ENCODE measurements at places on chromosomes 12 and 14.

DNA sequence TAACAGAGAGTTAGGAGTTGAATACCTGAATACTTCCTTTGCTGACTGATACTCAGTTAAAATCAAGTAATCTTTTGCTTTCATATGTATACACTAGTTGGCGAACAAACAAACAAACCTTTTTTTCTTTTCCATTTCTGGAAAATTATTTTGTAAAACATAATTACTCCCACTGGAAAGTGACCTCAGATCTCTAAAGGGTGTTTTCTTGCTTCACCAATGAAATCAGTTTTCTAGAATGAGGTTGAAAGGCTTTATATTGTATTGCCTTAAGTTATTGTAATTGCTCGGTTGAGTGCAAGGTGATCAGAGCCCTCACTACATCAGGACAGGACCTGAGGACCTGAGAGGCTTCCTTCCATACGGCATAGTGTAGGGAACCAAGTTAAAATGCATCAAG lies at the start of gene OR4K1:
Gene OR4K1, plus strand, starts transcription at position 301 of the 400 bp plus-strand sequence. CDS start 4,750 bp downstream, outside the sequence.
- no peaks in the 10 kb centered on the region for H3K27me3 ChIP-seq
- no peak within 1 kb of the TSS for H3K4me3 ChIP-seq
- H3K27ac ChIP-seq, result no peak within 1 kb of the TSS
- no peaks in the 10 kb centered on the region for H3K36me3 ChIP-seq
- no peak for DNase-seq

DNA sequence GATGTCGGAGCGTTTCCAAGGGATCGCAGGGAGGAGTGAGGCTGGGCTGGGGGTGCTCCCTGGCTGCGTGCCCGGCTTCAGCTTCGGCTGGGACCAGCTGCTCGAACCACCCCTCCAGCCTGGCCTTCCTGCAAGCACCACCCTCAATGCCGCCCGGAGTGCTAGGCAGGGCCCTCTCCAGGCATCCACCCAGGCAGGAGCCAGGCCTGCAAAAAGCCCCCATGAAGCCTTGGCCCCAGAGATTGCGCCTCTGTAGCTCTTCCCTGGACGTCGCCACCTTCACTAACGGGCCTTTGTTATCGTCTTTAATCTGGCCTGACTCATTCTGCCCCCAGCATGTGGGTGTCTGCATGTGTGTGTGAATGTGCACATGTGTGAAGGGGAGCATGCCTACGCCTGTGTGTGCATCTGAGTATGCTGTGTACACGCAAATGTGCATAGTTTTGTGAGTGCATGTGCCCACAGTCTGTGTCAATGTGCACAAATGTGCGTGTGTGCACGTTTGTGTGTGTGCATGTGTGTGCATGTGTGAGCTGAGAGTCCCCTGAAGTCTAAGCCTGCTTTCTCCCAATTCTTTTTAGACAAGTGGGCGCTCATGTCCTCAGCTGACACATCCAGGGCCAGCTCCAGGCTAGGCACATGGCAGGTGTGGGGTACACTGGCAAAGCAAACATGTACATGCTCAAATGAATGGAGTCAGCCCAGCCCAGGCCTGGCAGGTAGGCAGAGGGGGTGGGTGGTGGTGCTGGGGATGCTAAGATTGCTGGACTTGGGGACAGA lies 195.4 kb upstream of the C14orf180 start:
- H3K4me3 ChIP-seq, result no peak overlapping the region
- H3K27me3 ChIP-seq, result no peaks in the 10 kb centered on the region
- H3K4me1 ChIP-seq, result peaks cover 6% of the 10 kb centered on the region
- H3K36me3 ChIP-seq, result no peaks in the 10 kb centered on the region

- no peaks in the 10 kb centered on the region for H3K27me3 ChIP-seq
- no peak overlapping the region for H3K27ac ChIP-seq
- no peaks in the 10 kb centered on the region for H3K4me1 ChIP-seq
- no peak overlapping the region for H3K4me3 ChIP-seq
Measured at GRCh38 chr12:95195122-95195521, 22.1 kb downstream of the FGD6 start.

- no peaks in the 10 kb centered on the region for H3K27me3 ChIP-seq
- no peak overlapping the region for H3K27ac ChIP-seq
- H3K4me3 ChIP-seq, result no peak overlapping the region
- no peaks in the 10 kb centered on the region for H3K4me1 ChIP-seq
- no peak for DNase-seq
Measured at GRCh38 chr14:36976571-36977023, 195.8 kb downstream of the SLC25A21 start.

DNA sequence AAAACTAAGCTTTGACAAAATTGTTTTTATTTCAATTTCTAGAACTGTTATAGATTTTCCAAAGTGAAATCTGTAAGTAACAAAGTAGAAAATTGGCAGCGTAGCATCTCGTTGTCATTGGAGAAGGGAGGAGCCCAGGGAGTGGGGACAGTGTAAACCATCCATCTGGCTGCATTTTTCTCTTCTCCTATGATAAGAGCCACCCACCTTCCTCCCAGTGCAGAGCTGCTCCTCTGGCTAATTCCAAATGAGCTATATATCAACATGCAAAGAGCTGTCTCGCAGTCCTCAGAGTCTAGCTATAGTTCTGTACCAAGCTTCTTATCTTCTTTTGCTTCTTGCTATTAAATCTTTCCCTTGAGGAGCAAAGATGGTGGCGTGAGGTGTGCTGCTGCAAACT lies 56.6 kb downstream of the SCN8A start:
- no peak overlapping the region for H3K4me3 ChIP-seq
- H3K36me3 ChIP-seq, result no peaks in the 10 kb centered on the region
- no peaks in the 10 kb centered on the region for H3K4me1 ChIP-seq
- DNase-seq, result no peak
- no peaks in the 10 kb centered on the region for H3K27me3 ChIP-seq
- H3K27ac ChIP-seq, result no peak overlapping the region

GRCh38 chr12:84676787-84677186 lies 235.8 kb downstream of the SLC6A15 start:
- no peak for DNase-seq
- H3K27me3 ChIP-seq, result no peaks in the 10 kb centered on the region
- H3K4me1 ChIP-seq, result no peaks in the 10 kb centered on the region
- H3K36me3 ChIP-seq, result no peaks in the 10 kb centered on the region

DNA sequence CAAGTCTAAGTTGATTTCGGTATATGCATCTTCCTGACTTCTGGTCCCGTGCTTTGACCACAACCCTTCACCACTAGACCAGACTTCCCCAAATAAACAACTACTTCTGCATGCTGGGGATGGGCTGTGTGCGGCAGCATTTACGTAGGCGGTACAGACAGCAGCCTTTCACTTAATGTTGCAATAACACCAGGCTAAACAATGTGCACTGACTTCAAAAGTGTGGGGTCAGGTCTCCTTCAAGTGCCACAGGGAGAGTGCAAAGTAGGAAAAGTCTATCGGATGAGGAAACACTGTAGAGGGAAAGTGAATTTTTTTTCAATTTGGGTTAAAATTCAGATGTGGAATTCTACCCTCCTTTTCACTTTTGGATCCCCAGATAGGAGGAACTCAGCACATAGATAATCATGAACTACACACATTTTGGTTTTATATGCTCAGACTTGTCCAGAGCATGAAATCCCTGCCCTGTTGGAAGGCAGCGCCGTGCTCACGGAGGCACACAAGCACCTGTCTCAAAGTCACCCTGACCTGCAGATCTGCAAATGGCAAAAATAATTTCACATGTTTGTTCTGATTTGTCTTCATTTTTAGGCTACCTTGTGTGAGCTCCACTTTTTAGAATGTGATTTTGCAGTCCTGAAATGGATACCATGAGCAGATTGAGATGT lies 3.6 kb upstream of the FOS start:
- H3K27ac ChIP-seq, result peak overlapping the region; percentile 39
- peaks cover 41% of the 10 kb centered on the region for H3K4me1 ChIP-seq
- H3K27me3 ChIP-seq, result no peaks in the 10 kb centered on the region
- peaks cover 14% of the 10 kb centered on the region for H3K36me3 ChIP-seq

- no peaks in the 10 kb centered on the region for H3K36me3 ChIP-seq
- no peaks in the 10 kb centered on the region for H3K4me1 ChIP-seq
- no peaks in the 10 kb centered on the region for H3K27me3 ChIP-seq
- H3K27ac ChIP-seq, result no peak overlapping the region
- no peak for DNase-seq
Measured at GRCh38 chr12:108939594-108939993, 59.7 kb downstream of the DAO start.

DNA sequence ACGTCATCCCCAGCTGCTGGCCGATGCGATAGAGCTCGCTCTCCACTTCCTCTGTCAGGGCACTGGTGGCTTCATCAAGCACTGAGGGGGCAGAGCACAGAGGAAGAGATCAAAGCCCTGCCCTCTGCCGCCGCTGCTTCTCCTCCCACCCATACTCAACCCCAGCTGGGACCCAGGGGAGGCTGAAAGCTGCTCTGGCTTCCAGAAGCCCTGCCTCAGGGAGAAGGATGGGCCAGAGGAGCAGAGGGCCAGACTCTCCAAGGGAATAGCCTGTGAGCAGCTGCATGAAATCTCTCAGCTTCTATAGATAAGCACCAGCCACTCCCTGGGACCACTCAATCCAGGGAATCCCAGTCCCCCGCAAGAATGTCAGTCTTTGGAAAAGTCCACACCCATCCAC lies 16.0 kb downstream of the ABCD4 start:
- no peak for DNase-seq
- no peak overlapping the region for H3K27ac ChIP-seq
- no peak overlapping the region for H3K4me3 ChIP-seq

DNA sequence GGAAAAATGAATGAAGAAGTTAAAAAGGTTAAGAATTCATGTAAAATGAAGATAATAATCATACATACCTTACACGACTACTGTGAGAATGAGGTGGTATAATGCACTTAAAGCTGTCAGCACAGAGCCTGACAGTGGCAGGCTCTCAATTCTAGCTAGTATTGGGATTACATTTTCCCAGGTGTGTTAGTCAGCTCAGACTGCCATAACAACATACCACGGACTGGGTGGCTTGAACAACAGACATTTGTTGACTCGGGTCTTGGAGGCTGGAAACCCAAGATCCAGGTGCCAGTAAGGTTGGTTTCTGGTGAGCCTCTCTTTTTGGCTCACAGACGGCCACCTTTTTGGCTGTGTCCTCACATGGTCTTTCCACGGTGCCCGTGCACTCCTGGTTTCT lies 167.8 kb downstream of the CHST11 start:
- DNase-seq, result no peak
- H3K27me3 ChIP-seq, result no peaks in the 10 kb centered on the region
- no peak overlapping the region for H3K27ac ChIP-seq

DNA sequence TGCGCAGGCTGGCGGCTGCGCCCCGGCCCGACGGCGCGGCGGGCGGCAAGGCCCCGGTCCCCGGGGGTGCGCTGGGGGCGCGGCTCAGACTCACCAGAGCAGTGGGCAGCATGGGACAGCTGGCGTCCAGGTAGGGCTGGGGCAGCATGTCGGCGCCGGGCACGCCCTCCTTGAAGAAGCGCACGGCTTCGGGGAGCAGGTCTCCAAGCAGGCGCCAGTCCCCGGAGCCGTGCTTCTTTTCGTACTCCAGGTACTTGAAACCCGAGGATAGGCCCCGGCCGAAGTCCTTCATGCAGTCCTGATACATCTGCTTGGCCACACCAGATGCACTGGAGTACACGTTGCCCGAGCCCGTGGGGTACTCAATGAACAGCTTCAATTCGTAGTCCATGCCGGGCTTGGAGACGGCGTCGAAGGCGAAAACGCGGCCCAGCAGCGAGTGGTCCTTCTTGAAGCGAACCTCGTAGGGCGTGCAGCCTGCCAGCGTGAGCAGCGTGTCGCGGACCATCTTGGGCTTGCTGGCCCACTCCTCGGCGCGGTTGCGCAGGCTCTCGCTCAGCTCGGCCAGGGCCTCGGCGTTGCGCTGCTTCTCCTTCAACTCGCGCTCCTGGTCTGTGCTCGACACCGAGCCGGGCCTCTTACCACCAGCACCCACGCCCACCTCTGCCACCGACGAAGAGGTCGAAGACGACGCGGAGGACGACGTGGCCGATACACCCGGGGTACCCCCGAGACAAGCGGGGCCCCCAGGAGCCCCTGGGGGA lies 2.2 kb downstream of the IRF2BPL start:
- peak overlapping the region; percentile 83 for H3K4me3 ChIP-seq
- H3K36me3 ChIP-seq, result peaks cover 8% of the 10 kb centered on the region
- no peaks in the 10 kb centered on the region for H3K27me3 ChIP-seq

DNA sequence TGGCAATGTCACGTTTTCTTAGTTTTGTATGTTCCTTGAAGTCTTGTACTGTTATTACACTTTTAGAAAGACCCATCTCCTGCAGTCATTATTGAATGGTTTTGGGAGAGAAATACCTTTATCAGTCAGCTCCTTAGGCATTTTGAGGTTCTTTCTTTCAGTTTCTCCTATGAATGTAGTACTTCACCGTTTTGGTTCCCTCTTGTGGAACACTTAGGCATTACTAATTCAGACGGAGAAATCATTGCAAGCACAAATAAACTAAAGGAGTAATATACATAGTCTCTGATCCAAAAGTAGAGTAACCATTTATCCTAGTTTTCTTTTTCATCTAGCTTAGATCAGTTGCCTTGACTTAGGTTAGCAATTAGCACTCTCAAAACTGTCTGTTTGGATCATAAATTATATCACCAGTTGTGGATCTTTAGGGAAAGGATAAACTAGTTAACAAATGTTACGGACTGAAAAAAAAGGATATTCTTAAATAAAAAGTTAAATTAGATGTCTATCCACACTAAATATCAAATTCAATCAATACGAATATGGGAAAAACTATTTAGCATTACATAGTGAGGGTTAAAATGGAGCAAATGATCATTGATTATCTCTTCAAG lies 1538.3 kb upstream of the SEL1L start:
- no peaks in the 10 kb centered on the region for H3K27me3 ChIP-seq
- H3K4me3 ChIP-seq, result no peak overlapping the region
- no peaks in the 10 kb centered on the region for H3K4me1 ChIP-seq

DNA sequence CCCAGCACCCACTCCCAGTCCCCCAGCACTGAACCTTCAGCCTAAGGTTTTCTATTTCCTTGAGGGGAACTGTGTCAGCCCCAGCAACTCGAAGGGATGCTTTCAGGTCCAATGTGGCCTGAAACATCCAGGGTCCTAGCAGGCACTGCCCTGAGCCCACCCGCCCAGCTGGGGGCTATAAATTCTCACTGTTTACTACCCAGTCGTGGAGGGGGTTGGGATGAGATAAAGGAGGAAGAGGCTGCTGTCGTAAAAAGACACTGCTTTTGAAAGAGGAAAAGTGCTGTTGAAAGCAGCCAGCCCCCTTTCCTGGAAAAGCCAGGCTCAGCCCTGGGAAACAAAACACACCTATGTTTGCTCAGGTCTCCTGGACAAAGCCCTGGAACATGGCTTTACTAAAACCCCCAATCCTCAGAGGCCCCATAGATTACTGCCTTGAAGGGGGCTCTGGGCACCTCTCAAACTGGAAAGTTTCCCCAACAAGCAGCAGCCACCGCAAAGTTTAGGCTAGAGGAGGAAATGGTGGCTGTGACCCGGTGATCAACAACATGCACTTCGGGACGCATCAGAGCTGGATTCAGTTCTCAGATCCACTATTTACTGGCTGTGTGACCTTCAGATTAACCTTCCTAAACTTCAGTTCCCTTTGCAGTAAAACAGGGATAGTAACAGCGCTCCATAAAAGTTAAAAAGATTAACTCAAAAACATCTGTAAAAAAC lies 51.0 kb downstream of the ACTN1 start:
- no peaks in the 10 kb centered on the region for H3K27me3 ChIP-seq
- no peak for DNase-seq
- H3K4me1 ChIP-seq, result no peaks in the 10 kb centered on the region
- H3K4me3 ChIP-seq, result no peak overlapping the region
- no peaks in the 10 kb centered on the region for H3K36me3 ChIP-seq
- no peak overlapping the region for H3K27ac ChIP-seq

All from effector memory CD4-positive, alpha-beta T cell (primary cell).